ENCODE measurements at places on chromosomes 5 and 9.

DNA sequence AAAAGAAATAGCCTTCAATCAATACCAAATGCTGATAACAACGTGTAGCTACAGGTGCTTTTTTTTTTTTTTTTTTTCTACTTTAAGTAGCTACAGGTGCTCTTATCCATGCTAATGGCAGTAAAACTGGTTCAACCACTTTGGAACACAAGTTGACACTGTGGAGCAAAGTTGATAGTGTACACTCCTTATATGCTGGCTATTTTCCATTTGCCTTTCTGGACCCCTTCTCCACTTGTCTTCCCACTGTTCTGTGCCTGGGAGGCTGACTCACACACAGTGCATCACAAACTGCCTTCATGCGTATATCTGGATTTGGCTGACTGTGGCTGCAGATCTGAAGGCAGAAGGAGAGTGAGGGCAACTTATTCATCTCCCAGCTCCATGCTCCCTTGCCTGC, 247.9 kb downstream of the MSX2 start:
- no peak for DNase-seq

GRCh38 chr5:176881816-176882566, 17.2 kb downstream of the HK3 start:
- no peak for DNase-seq

GRCh38 chr9:6197330-6197729, 18.3 kb upstream of the IL33 start:
- DNase-seq = no peak

- DNase-seq = no peak
These were observed 90.1 kb downstream of the LMX1B start for GRCh38 chr9:126703866-126704156.

DNA sequence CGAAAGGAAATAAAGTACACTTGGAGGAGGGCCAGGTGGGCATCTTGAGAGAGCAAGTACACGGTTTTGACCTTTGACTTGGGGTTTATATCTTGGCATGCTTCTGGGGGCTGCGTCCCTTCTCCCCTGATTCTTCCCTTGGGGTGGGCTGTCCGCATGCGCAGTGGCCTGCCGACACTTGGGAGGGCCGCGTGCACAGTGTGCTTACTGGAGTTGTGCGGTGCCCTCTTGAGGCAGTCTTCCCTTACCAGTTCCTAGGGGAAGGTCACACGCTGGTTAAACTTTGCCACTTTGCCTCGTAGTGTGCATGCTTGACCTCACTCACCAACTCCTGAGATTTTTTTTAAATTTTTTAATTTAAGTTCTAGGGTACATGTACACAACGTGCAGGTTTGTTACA, 4.3 kb upstream of the CLPTM1L start:
- no peak for DNase-seq
